ENCODE measurements at places on chromosomes 16 and 17. TPM values are rescaled to one million over a fixed set of nuclear protein-coding genes. Genes with fewer than 3 reads are reported as not detected.

- no peak for DNase-seq
Observed at GRCh38 chr16:3187798-3188674, at the start of gene OR1F1. Gene OR1F1, plus strand, starts transcription at chr16:3188204.

DNA sequence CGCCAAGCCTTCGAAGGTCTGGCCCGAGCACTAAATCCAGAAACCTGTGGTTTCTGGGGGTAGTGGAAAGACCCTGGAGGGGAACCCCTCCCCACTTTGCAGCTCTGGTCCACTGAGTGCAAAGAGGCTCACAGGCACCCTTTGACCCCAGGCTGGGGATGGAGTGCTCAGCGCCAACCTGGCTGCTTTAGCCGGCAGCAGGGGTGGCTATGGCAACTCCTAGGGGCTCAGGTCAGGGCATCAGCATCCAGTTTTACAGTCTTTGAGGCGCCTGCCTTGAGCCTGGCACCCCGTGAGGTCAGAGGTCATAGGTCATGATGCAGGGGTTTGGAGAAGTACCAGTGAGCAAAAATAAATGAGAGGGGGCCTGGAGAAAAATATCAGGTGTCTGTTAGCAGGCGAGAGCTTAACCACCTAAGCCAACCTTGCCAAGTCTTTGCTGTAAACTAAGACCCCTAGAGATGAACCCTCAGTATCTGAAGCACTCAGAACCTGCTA, 17.9 kb downstream of the CA7 start:
- no peak for DNase-seq

DNA sequence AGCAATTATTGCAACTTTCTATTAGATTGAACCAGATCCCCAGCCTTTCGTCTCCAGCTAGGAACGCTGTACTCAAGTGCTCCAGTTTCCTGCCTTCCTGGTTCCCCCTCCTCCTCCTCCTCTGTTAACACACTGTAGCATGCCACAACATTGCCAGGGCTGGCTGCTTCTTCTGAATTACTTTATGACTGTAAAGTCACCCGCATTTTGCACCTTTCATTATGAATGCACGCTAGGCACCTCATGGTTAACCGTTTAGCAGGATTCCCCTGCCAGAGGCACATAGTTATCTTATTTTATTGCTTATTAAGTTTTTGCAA, 4.5 kb downstream of the ZNF423 start:
- DNase-seq = no peak

GRCh38 chr17:38584350-38584925, 21.3 kb downstream of the SRCIN1 start:
- DNase-seq = peak; percentile 92

DNA sequence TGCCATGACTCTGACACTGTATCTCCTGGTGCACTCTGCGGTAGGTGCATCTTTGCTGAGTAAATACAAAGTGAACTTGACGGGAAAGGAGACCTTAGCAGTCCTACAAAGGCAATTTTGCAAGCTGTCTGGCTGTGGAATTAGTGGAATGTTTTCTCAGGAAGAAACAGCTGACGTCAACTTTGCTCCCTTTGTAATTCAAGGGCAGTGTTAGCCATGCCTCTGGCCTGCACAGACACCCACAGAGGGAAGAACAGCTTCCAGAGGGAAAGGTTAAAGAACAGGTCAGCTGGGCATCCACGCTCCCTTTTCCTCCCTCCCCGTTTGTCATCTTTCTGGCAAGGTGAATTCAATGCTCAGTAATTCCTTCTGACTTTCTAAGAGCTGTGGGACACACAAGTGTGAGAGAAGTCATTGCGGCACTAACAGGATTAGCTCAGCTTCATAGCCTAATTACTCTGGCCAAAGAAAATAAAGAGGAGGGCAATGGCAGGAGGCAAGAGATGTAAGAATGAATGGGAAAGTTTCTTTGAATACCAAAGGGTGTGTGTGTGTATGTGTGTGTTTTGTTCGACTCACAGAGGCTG, 476.9 kb upstream of the GOT2 start:
- no peak for DNase-seq

KRTAP4-4 gene
- polyA plus RNA-seq = not detected

- no peak for DNase-seq
Observed at GRCh38 chr16:73365016-73365551, 317.2 kb upstream of the ZFHX3 start.

GRCh38 chr17:27384261-27384701, 72.0 kb upstream of the KSR1 start:
- no peak for DNase-seq

DNA sequence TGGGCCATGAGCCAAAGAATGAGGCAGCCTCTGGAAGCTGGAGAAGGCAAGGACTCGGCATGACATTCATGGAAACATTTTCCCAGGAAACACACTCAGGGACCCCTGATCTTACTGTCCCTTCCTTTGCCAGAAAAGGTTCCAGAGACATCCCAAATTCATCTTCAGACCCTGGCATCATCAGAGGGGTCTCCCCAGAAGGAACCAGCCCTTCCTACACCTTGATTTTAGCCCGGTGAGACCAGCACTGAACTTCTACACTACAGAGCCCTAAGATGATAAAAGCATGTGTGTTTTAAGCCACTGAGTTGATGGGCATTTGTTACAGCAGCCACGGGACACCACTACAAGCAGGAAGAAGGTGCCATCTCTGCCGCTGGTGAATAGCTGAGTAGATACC, 262.3 kb downstream of the C16orf95 start:
- no peak for DNase-seq

- DNase-seq = no peak
Observed at GRCh38 chr17:56389356-56389755, 204.1 kb upstream of the NOG start.

GRCh38 chr17:39002991-39003715, 36.0 kb upstream of the FBXO47 start:
- DNase-seq = no peak

DNA sequence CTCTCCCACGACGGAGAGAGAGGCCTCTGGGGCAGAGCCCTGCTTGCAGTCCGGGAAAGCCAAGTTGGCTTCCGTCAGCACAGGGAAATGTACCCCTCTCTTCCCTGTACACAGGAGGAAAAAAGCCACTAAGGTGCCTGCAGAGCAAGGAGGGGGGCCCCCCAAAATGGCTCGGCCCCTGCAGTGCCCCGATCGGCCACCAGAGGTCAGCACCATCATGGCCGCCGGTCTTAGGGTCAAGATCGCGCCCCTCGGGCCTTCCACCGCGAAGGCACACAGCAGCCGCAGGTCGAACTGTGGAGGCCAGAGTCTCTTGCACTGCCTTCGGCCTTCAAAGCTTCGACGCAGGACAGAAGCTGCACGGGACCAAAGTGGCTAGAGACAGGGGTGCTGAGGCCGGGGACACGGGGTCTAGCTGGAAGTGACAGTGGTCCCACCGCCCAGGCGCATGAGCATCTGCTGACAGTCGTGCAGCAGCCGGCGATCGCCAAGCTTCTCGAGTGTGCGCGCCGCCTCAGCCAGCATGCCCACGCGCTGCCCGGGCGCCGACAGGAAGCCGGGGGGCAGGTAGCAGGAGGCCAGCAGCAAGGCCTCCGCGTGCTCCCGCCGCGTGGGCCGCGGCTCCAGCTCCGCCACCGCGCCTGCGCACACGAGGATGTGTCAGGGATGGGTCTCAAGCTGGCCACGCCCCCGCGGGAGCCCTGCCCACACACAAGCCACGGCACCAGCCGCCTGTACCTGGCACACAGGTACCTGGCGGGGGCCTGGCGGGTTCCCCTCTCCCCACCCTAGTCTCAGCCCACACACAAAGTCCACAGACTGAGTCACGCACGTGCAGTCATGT, 24.4 kb downstream of the SREBF1 start:
- no peak for DNase-seq

DNA sequence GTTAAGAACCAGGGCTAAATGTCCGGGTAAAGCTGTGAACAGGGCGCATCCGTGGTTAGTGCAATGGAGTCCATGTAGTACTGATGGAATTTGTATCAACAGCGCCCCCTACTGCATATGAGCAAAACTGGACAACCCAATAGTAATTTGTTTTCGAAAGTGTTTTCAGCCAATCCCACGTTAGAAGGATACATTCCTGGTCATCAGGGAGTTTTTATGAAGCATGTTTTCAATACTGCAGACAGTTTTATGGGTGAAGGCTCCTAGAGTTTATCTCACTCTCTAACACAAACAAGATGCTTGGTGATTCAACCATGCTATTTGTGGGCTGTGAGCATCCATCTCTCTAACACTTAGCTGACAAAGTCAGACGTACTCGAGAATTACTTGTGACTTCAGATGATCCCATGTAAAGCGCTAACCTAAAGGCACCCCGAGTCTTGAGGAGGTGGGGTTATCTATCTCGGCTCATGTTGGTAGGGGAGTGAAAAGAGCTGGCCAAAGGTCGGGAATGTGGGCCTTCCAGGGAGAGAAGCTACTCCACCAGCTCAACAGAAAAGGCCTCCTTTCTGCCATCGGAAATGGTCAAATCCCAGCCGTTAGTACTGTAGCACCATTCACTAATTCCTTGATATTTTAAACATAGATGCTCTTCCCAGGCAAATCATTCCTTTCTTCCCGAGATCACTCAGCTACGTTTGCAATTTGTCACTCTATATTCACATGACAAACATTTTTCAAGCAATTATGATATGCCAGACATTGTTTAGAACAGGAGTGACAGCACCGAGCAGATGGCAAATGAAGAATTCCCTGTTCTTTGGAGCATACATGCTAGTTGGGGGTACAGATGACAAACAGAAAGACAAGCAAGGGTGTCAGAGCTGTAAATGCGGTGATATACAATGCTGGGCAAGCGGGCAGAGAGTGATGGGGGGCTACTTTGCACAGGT, 46.9 kb upstream of the HNF1B start:
- no peak for DNase-seq

- no peak for DNase-seq
Observed at GRCh38 chr16:17930280-17930679, 406.3 kb downstream of the NPIPA8 start.

- DNase-seq = peak; percentile 67
Observed at GRCh38 chr16:68490829-68491575, 42.7 kb upstream of the SMPD3 start.

- no peak for DNase-seq
Observed at GRCh38 chr17:49519781-49520180, 24.7 kb downstream of the NGFR start.

HP gene
- polyA plus RNA-seq = 0.83 TPM

- DNase-seq = peak; percentile 91
Observed at GRCh38 chr17:29292992-29293889, 707 bp downstream of the NUFIP2 start.

DNA sequence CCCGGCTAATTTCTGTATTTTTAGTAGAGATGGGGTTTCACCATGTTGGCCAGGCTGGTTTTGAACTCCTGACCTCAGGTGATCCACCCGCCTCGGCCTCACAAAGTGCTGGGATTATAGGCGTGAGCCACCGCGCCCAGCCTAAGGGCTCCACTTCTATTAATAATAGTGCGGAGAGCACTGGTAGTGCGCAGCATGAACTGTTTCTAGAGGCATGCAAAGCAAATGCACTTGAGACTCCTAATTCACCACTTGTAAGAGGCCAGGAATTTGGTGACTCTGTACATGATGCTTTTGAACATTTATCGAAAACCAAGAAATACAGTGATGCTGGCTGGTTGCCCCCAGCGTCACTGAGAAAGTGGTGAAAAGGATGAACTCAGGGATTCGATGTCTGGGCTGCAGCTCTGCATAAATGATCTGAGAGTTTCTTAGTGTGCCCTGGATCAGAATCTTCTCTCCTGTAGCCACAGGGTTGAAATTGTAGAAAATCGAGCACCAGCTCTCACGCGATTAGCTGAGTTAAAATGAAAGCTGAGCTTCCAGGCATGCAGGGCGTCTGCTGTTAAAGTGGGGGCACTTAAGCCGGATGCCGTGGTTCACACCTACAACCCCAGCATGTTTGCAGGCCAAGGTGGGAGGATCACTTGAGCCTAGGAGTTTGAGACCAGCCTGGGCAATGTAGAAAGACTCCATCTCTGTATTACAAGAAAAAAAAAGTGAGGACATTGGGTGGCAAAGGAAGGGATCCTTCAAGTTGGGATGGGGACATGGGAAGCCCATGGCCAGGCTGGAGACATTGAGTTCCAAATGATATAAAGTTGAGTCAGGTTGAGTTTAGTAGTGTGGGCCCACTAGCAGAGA, 4.8 kb downstream of the RNF213 start:
- DNase-seq = no peak

DNA sequence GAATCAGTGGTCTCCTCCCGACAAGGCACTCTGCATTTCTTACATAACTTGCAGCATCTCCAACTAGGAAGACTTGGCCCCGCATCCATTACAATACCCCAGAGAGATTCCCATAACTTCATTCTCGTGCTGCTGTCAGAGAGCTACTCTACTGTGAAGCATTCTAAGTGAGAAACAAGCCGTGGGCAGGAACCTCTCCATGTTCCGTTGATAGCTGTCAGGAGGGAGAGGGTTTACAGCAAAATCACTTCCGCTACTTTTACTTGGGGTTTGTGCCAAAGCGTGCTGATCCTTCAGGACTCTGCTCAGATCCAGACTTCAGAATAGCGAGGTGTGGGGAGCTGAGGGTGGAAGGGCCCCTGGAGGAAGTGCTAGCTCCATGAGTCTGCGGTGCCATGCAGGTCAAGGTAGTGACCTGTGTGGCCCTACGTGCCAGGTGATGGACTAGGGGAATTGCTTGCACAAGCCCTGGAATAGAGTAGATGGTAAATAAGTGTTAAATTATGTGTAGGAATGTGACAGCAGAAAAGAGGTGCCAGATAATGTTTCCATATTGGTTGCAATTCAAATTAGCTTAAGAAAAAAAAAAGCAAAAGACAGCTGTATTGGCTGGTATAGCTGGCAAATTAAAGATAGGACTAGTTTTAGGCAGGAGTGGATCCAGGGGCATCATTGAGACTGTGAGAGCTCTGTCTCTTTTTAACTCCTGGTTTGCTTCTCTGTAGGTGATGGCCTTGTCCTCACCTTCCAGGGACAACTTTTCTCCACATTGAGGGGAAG, 358.5 kb upstream of the ERCC4 start:
- no peak for DNase-seq

SUMO2 gene
- 647 TPM for polyA plus RNA-seq

DNA sequence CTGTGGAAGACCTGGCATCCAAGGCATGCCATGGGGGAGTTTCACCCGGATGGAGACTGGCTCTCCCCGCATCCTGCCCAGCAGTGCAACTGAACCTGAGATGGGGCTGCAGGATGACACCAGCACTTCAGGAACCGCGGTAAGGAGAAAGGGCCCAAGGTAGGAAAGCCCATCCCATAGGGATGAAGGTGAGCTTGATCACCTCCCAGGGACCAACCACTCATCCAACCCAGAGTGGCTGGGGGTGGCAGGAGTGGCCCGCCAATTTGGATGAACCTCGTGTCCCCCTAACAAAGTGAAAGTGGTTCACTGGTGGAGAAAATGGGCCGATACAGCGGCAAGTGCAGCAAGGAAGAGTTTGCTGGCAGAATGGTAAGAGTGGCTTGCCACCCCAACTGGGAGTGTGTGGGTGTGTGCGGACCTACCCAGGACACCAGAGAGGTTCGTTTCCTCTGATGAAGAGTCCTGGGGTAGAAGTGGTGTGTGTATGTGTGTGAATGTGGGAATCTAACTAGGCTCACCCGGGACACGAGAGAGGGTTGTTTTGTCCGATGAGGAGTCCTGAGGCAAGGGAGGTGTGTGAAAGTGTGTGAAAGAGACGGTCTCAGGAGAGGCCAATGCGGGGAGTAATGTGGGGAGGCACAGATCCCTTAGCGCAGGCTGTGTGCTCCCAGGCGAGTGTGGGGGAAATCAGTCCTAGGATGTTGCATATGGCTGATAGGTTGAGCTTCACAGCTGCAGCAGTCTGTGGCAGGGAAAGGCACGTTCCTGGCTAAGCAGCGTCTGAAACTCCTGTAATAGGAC, 22.6 kb downstream of the ACSM1 start:
- no peak for DNase-seq

CES1 gene
- 122 TPM for polyA plus RNA-seq

HMOX2 gene
- polyA plus RNA-seq = 37.7 TPM
